CD4-positive, alpha-beta T cell treated with Interleukin-4 for 4 hours (primary cell): ENCODE measurements at places on chromosomes 4 and X.
A peak's percentile ranks its signal among the peaks of the same experiment; 100 is the strongest.

DNA sequence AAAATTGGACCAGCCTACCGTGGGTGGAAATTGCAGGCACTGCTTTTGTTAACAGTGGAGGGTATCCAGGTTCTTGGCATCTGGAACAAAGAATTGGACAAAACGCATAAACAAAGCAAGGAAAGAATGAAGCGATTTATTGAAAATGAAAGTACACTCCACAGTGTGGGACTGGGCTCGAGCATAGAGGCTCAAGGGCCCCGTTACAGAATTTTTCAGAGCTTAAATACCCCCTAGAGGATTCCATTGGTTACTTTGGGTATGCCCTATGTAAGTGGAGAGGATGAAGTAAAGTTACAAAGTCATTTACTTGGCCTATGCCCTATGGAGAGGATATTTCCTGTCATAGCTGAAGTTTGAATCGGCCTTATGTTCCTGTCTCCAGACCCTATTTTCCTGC, 85.3 kb downstream of the GLUD2 start:
- DNase-seq, result no peak

DNA sequence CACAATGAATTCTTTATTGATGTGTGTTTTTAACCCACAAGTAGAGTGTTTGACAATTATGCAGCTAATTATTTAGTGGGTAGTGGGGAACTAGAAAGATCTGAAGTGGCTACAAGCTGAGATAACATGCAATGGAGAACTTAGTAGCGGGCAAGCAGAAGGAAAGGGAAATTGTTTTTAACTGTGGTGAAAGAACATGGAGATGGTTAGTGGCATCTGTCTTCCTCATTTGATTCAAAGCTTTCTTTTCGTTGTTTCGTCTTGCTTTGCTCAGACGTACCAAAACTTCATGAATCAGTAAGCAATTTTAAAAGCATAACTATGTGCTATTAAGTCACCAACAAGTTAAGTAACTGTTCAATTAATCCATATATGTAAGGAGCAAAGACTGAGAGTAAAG, 169.9 kb downstream of the BANK1 start:
- DNase-seq, result no peak

DNA sequence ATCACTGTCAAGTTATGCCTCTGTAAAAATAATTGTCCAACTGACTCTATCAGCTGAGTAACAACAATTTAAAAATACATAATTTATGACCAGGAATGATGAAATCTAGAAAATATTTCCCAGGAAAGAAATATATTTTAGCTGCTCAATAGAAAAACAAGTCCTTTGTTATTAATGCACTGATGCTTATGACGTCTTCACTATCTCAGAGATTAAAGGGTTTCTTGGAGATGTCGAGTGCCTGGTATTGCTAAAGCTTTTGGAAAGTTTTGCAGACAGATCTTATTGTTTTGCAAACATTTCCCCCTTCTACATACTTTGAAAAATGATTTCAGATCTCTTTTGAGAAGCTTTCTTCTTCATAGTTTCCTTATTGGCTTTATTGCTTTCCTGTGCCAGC, 154.6 kb upstream of the RPS6KA3 start:
- DNase-seq, result no peak

GRCh38 chr4:138204507-138204906, 37.6 kb downstream of the SLC7A11 start:
- DNase-seq, result no peak

- no peak for DNase-seq
These were observed 16.8 kb downstream of the CD38 start for GRCh38 chr4:15794905-15795304.

GRCh38 chr4:2930135-2930757, 33.0 kb downstream of the NOP14 start:
- DNase-seq, result no peak

DNA sequence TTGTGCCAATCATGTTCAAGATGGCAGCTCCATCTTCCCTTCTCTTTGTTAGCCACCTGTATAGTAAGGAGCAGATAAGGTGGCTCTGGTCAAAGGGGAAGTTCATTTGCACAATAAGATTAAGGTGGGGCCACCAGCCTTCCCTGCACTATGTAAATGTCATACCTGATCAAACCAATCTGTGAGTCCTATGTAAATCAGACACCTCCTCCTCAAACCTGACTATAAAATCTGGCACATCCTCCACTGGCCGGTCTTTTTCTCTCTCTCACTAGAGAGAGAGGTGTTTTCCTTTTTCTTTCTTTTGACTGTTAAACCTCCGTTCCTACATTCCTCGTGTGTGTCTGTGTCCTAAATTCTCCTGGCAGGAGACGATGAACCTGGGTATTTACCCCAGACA, 572.5 kb upstream of the AADAT start:
- DNase-seq, result no peak

- no peak for DNase-seq
These were observed 362.2 kb downstream of the PDGFC start for GRCh38 chr4:156609421-156609820.

- no peak for DNase-seq
These were observed 1.2 kb downstream of the RAB33B start for GRCh38 chr4:139455126-139455538.

- DNase-seq, result no peak
These were observed 461.5 kb downstream of the FSTL5 start for GRCh38 chr4:161702287-161702686.

DNA sequence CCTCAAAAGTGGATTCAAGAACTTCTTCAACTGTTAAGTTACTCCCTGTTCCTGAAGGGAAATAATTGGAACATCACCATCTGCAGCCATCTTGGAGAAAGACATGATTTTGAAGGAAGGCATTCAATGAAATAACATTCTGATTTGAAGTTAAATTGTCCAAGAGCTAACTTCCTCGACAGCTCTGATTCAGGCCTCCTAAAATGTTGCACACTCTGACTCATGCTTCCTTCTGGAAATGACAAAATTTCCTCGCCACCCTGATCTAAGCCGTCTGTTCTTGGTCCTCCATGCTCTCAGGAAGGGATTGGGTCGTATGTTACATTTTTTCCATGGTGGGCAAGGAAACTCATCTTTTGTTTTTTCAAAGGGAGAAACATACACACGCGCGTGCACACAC, 496.9 kb upstream of the DIPK2B start:
- no peak for DNase-seq

DNA sequence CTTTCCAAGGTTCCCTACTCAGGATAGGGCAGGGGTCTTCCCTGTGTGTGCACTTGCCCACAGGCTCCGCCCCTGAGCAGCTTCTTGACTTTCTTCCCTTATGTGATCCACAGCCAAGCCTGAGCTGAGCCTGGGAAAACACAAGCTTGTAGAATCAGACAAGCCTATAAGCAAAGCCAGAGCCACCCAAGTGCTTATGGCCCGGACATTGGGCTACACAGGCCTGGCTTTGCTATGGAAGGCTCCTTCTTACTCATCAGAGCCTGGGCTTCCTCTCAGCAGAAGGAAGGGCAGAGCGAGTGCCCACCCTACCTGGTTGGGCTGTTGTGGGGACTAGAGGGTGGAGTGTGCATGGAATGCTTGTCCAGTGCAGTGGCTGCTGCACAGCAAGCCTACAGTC, 1.3 kb upstream of the TNIP2 start:
- no peak for DNase-seq

- DNase-seq, result no peak
These were observed 180.1 kb upstream of the SPRY1 start for GRCh38 chr4:123216543-123216942.

DNA sequence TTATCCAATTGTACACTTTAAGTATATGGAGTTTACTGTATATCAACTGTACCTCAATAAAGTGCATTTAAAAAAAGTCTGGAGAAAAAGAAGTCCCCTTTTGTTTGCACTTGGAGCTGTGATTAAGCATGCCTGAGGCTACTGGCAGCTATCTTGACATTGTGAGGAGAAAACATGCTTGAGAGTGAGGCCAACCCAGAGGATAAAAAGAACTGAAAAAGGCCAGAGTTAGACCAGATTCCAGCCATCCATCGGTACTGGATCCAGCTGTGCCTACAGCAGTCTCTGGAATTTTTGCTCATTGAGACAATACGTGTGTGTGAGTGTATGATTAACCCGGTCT, 57.4 kb downstream of the LGI2 start:
- no peak for DNase-seq

- DNase-seq, result no peak
These were observed 3.1 kb downstream of the TADA2B start for GRCh38 chr4:7045961-7046921.

DNA sequence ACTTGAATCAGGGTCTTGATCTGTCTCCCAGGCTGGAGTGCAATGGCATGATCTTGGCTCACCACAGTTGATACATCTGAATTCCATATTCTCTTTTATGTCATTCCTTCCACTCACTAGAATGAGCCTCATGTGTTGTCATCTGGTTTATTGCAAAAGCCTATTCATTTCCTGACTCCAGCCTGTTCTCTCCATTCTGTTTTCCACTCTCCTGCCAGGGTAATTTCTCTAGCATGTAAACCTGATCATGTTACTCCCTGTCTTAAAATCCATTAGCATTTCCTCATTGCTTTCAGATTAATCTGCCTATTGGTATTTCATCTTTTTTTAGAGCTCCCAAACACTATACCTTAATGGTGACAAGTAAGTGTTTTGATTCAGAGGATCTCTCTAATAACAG, 4.3 kb upstream of the DDX60L start:
- DNase-seq, result no peak

DNA sequence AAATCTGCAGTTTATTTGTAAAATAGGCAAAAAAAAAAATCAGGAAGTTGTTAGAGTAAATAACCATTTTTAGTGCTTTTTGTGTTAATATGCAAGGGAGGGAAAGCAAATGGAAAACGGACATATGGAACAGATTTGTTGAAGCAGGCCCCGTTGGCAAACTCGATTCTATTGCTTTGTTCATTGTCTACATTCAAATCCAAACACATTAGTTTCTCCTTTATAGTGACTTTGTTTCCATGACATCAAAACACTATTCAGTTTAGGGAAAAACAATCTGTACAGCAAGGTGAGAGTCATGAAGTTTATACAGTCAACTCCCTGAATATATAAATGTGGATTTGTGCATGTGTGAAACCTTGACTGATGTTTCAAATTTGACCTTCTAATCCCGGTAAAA, 142.2 kb downstream of the FAM47A start:
- no peak for DNase-seq

DNA sequence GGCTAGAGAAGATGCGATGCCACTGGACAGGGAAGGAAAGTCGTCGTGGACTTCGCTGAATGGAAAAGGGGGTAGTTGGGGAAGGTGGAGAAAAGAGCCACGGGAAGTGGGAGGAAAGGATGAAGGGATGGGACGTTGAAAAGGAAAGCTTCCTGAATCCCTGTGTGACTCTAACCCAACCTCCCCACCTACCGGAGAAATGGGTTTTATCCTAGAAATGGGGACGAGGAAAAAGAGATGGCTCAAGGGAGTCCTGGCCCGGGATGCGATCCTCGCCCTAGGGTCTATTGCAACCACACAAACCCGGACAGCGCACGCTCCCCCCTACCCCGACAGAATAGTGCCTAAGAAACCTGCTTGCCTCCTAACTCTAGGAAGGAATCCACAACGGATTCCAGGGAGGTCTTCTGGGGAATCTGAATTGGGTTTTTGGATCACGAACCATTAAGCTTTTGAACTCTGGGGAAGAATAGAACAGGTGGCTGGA, 738 bp upstream of the TSPAN5 start:
- DNase-seq, result no peak

- no peak for DNase-seq
These were observed 15.5 kb upstream of the HPGDS start for GRCh38 chr4:94358101-94358500.

- peak; percentile 66 for DNase-seq
These were observed 27.4 kb downstream of the HOPX start for GRCh38 chr4:56653461-56654237.

GRCh38 chr4:138724530-138724929, 291.1 kb upstream of the NOCT start:
- DNase-seq, result no peak

DNA sequence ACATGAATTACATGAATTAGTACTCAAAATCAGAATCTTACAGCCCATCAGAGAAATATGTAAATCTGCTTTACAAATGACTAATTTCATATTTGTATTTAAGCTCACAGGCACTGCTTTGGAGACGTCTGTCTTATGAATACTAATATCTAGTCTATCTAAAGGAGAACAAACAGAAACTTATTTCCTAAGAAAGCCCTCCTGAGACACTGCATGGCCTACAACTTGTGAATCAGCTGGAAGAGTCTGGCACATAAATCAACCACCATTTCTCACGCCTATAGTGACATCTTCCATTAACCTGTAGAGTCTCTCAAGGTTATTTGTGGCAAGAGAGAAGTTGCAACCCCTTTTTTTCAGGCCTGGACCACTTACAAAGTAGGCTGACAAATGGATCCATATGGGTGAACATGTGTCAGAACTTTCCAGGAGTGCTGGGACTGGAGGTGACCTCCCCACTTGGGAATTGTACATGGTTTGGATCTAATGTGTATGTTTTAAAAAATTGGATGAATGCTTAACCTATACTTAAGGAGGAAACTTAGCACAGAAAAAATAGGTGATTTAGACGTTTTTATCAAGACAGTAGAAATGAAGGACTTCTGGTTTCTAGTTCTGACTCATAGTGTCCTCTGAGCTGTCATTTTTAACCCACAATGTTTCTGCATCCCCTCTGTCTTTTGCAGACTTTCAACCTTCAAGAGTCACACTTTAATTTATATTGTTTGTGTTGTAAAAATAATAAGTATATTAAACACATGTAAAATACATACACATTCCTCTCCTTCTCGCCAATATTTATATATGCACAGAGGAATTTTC, 83.2 kb upstream of the ARHGAP24 start:
- DNase-seq, result no peak

DNA sequence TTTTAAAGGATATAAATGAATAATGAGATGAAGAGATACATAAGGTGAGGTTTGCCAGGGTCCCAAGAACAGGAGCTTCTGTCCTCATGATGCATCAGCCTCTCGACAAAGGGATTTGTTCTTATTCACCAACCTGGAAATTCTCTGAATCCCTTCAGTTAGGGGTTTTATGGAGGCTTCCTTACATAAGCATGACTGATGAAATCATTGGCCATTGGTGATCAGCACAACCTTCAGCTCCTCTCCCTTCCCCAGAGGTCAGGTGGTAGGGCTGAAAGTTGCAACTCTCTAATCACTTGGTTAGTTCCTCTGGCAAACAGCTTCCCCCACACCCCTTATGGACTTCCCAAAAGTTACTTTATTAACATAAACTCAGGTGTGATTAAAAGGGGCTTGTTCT, 222.0 kb downstream of the SPRY1 start:
- DNase-seq, result no peak

DNA sequence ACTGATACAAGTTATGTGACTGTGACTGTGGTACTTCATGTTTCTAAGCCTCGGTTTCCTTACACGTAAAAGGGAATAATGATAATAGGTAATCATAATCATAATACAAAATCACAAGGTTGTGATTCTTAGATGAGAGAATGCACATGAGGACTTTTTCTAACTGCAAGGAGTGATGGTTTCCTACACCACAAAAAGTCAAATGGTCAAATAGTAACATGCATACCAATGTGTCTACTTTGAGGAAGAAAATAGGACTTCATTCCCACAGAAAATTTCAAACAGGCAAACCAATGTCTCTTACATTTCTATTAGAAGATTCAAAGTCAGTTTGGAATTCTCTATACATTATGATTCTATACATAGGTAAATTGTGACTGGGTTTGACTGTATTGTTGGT, 368.7 kb upstream of the FTHL17 start:
- DNase-seq, result no peak

GRCh38 chr4:19883841-19884240, 367.9 kb upstream of the SLIT2 start:
- DNase-seq, result no peak
